ENCODE measurements at places on chromosomes 5 and 9. TPM values are rescaled to one million over a fixed set of nuclear protein-coding genes. Genes with fewer than 3 reads are reported as not detected.

CTXN3 gene
- polyA plus RNA-seq, result not detected

CCDC152 gene
- 30.3 TPM for polyA plus RNA-seq

CENPP gene
- 2.8 TPM for polyA plus RNA-seq

GRCh38 chr9:94948567-94949235, 222.2 kb downstream of the AOPEP start:
- H3K4me3 ChIP-seq, result no peak overlapping the region
- no peaks in the 10 kb centered on the region for H3K27me3 ChIP-seq
- H3K27ac ChIP-seq, result no peak overlapping the region
- DNase-seq, result no peak

- no peak for DNase-seq
- H3K36me3 ChIP-seq, result no peaks in the 10 kb centered on the region
- H3K4me3 ChIP-seq, result no peak overlapping the region
Observed at GRCh38 chr5:133738271-133738670, 125.9 kb upstream of the FSTL4 start.

GRCh38 chr5:102638316-102638715, 116.8 kb upstream of the PAM start:
- no peak for DNase-seq
- no peaks in the 10 kb centered on the region for H3K27me3 ChIP-seq
- H3K36me3 ChIP-seq, result no peaks in the 10 kb centered on the region
- H3K4me1 ChIP-seq, result no peaks in the 10 kb centered on the region
- H3K4me3 ChIP-seq, result no peak overlapping the region

DNA sequence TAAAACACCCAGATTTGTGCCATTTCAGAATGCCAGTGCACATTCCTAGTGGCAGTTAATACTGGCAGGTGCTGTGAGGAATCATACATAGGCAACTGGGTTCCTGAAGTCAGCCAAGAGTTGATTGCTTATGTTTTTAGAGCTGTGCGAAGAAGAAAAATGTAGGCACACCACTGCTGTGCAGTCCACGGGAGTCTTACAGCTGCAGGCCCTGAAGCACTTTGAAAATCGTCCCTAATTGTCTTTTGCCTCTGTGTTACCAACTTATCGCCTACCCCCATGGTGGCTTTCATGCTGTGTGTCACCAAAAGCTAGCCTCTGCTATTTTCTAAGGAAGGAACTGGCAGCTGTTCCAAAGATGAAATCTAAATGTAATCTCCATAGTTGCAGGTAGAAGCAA, 263.9 kb downstream of the ARRDC3 start:
- H3K36me3 ChIP-seq, result no peaks in the 10 kb centered on the region
- H3K27ac ChIP-seq, result no peak overlapping the region
- H3K4me1 ChIP-seq, result peaks cover 10% of the 10 kb centered on the region
- H3K4me3 ChIP-seq, result no peak overlapping the region

- H3K4me3 ChIP-seq, result no peak overlapping the region
- DNase-seq, result no peak
- H3K36me3 ChIP-seq, result no peaks in the 10 kb centered on the region
- H3K27ac ChIP-seq, result no peak overlapping the region
- H3K27me3 ChIP-seq, result no peaks in the 10 kb centered on the region
Observed at GRCh38 chr5:125415126-125415525, 668.7 kb upstream of the ZNF608 start.

GRCh38 chr9:89755821-89756220, 151.0 kb downstream of the GADD45G start:
- H3K36me3 ChIP-seq, result no peaks in the 10 kb centered on the region
- no peak for DNase-seq
- H3K4me3 ChIP-seq, result no peak overlapping the region
- no peaks in the 10 kb centered on the region for H3K27me3 ChIP-seq

DNA sequence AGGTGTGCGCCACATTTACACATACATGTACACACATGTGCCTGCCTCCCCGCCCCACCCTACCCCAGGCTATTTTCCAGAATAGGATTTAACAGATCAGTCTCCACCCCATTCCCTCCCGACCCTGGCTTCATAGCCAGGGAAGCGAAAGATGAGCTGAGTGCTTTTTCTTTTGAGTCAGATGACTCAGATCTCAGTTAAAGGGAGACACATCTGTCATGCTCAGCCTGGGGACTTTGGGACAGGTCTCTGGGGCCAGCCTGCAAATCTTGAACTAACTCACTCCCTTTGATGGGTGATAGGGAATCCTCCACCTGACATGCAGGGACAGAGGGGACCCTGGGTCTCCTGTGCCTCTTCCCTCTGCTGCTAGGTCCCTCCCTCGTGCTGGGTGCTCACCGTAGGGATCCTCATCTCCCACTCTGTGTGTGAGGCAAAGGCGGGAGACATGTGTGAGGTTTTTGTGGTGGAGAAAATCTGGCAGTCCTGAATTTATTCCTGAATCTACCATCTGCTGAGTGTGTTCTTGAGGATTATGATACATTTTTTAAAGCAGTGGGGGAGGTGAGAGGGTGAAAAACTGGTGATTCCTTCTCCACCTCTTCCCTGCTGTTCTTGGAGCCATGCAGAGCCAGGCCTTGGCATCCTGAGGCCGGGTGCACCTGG, 37.7 kb downstream of the NEUROG1 start:
- H3K27ac ChIP-seq, result no peak overlapping the region
- DNase-seq, result no peak
- H3K4me3 ChIP-seq, result no peak overlapping the region
- peaks cover 66% of the 10 kb centered on the region for H3K27me3 ChIP-seq

DNA sequence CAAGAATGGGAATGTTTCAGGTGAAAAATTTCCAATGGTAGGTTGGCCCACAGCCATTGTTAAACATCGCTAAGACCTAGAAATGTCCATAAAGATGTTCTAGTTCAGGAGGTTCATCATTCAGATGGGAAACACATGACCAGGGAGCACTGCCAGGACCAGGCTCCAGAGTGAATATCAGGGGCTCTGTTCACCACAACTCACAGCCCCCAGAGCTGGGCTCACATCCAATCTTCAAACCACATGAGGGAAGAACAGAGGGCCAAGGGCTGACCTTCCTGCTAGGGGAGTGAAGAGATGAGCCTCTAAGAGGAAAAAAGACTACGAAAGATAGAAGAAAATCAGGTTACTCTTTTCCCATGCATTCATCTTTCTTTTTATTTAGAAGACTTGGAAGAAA, 205.8 kb downstream of the SEMA5A start:
- no peaks in the 10 kb centered on the region for H3K4me1 ChIP-seq
- H3K27me3 ChIP-seq, result no peaks in the 10 kb centered on the region
- DNase-seq, result no peak
- no peak overlapping the region for H3K27ac ChIP-seq
- H3K4me3 ChIP-seq, result no peak overlapping the region

- no peaks in the 10 kb centered on the region for H3K27me3 ChIP-seq
- H3K4me1 ChIP-seq, result no peaks in the 10 kb centered on the region
- H3K36me3 ChIP-seq, result no peaks in the 10 kb centered on the region
- DNase-seq, result no peak
- H3K27ac ChIP-seq, result no peak overlapping the region
Observed at GRCh38 chr5:114467729-114468128, 105.9 kb downstream of the KCNN2 start.

- no peaks in the 10 kb centered on the region for H3K4me1 ChIP-seq
- no peaks in the 10 kb centered on the region for H3K27me3 ChIP-seq
- no peaks in the 10 kb centered on the region for H3K36me3 ChIP-seq
- no peak overlapping the region for H3K4me3 ChIP-seq
- DNase-seq, result peak; percentile 2
- no peak overlapping the region for H3K27ac ChIP-seq
Observed at GRCh38 chr5:94793113-94793815, 174.8 kb downstream of the SLF1 start.

GRCh38 chr5:43647789-43648188, 44.8 kb downstream of the NNT start:
- peaks cover 57% of the 10 kb centered on the region for H3K36me3 ChIP-seq
- no peaks in the 10 kb centered on the region for H3K4me1 ChIP-seq
- no peak overlapping the region for H3K27ac ChIP-seq
- H3K27me3 ChIP-seq, result no peaks in the 10 kb centered on the region
- H3K4me3 ChIP-seq, result no peak overlapping the region
